Activated naive CD4-positive, alpha-beta T cell (primary cell): ENCODE measurements at places on chromosomes 2 and 18.

DNA sequence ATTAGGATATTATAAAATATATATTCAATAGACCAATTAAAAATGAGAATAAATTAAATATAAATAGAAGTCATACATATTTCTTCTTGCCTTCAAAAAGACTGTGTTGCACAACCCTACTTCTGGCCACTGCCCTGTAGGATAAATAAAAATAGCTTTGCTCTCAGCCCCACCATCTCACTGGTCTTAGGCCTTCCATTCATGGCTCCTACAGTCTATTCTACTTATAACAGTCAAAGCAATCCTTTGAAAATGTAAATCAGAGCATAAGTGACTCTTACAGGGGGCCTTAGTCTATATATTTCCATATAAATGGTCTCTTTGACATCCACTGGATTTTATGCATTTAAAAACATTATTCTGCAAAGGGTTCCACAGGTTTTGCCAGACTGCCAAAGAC, 72.9 kb downstream of the KLF7 start:
- no peak for DNase-seq

GRCh38 chr2:73908689-73909652, 16.2 kb downstream of the ACTG2 start:
- DNase-seq = no peak

DNA sequence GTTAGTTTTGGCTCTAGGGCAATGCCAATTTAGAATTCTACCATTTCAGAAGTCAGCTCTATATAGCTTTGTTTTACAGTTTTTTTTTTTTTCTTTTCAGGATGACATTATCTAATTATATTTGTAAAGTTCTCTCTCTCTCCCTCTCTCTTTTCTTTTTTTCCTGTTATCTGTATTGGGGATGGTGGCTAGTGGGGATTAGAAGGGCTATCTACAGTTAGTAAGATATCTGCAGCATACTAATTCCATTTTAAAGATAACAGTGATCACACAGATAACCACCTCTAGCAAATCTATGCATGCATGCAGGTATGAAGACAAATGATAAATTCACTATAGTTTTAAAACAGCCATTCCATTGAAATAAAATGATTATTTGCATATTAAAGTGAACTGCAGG, 438.9 kb downstream of the ERBB4 start:
- no peak for DNase-seq

DNA sequence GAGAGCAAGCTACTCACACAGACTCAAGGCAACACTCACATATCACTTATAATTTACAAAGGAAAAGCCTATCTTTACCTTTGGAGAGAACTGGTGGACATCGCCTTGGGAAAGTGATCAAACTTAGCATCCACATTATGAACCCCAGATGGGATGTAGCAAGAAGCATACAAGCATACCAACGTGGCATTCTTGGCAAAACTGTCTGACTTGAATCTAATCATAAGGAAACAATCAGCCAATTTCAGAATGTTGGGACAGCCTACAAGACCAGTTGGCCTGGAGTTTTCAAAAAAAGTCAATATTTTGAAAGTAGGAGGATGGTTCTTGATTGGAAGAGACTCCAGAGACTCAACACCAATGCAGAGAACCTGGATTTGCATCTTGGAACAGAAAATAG, 79.1 kb upstream of the PMAIP1 start:
- no peak for DNase-seq

GRCh38 chr18:55244546-55244945, 285.3 kb upstream of the CCDC68 start:
- DNase-seq = no peak
